Kidney epithelial cell (primary cell): ENCODE measurements at places on chromosomes 2 and 18. TPM values are rescaled to one million over a fixed set of nuclear protein-coding genes. Genes with fewer than 3 reads are reported as not detected.

Gene TRIM54
- total RNA-seq = 0.27 and 0.33 TPM in 2 replicates

Gene INHA
- total RNA-seq = not detected in 2 replicates

Gene LYPD1
- total RNA-seq = 53.2 and 59.1 TPM in 2 replicates

Gene SIX2
- total RNA-seq = 0.27 and 0.96 TPM in 2 replicates

Gene ANKRD36
- total RNA-seq = 9.9 and 14.8 TPM in 2 replicates

Gene PDCD1
- total RNA-seq = 1.0 TPM in 1 of 2 replicates, not detected in the other

Gene ALPI
- total RNA-seq = not detected in 2 replicates

Gene STON1
- 0.88 and 2.9 TPM in 2 replicates for total RNA-seq

Gene PAX3
- total RNA-seq = not detected in 2 replicates

Gene SP5
- 0.62 TPM in 1 of 2 replicates, not detected in the other for total RNA-seq

Gene MRPL53
- total RNA-seq = 18.7 and 24.6 TPM in 2 replicates

Gene KCNIP3
- total RNA-seq = 5.1 and 7.2 TPM in 2 replicates

Gene ODC1
- 354 and 394 TPM in 2 replicates for total RNA-seq

Gene NPPC
- total RNA-seq = not detected in 2 replicates

Gene SOCS6
- total RNA-seq = 24.5 and 26.0 TPM in 2 replicates

Gene NTSR2
- total RNA-seq = not detected in 2 replicates

Gene VAMP5
- 16.5 and 28.5 TPM in 2 replicates for total RNA-seq

Gene CFAP210
- total RNA-seq = 0.33 TPM in 1 of 2 replicates, not detected in the other

Gene AMER3
- not detected in 2 replicates for total RNA-seq

Gene GKN1
- total RNA-seq = 0.25 TPM in 1 of 2 replicates, not detected in the other

Gene MAB21L4
- 2.1 and 2.5 TPM in 2 replicates for total RNA-seq

Gene ST6GAL2
- 4.5 and 5.3 TPM in 2 replicates for total RNA-seq

Gene IGFBP5
- total RNA-seq = 51.7 and 72.3 TPM in 2 replicates

Gene FBXO15
- total RNA-seq = 2.0 and 2.3 TPM in 2 replicates

Gene UGT1A9
- not detected in 2 replicates for total RNA-seq

Gene CDCA7
- total RNA-seq = 5.6 and 9.6 TPM in 2 replicates

Gene KRTCAP3
- 8.1 and 10.0 TPM in 2 replicates for total RNA-seq

Gene RTP5
- not detected in 2 replicates for total RNA-seq

Gene RSAD2
- 3.6 and 4.9 TPM in 2 replicates for total RNA-seq

Gene SERPINB4
- total RNA-seq = not detected in 2 replicates

Gene CYS1
- total RNA-seq = 9.8 and 12.2 TPM in 2 replicates

Gene NOSTRIN
- 0.42 and 0.89 TPM in 2 replicates for total RNA-seq

Gene SH2D6
- total RNA-seq = 0.27 TPM in 1 of 2 replicates, not detected in the other

Gene ASPRV1
- total RNA-seq = 0.07 and 0.08 TPM in 2 replicates

Gene CTIF
- 24.3 and 29.4 TPM in 2 replicates for total RNA-seq

Gene NOL4
- 0.42 TPM in 1 of 2 replicates, not detected in the other for total RNA-seq

Gene VIL1
- total RNA-seq = not detected in 2 replicates

Gene ITGA6
- total RNA-seq = 82.3 and 94.7 TPM in 2 replicates

Gene SPC25
- total RNA-seq = 1.8 and 2.0 TPM in 2 replicates

Gene MC5R
- not detected in 2 replicates for total RNA-seq

Gene ALPP
- not detected in 2 replicates for total RNA-seq

Gene SP140
- 0.82 and 3.6 TPM in 2 replicates for total RNA-seq

Gene ANKRD30BL
- total RNA-seq = 0.14 TPM in 1 of 2 replicates, not detected in the other

Gene KCNJ3
- not detected in 2 replicates for total RNA-seq

Gene UCN
- 1.6 and 1.7 TPM in 2 replicates for total RNA-seq
